NCI-H1417 treated with DMSO at 0.1 percent for 48 hours (cell line): ENCODE measurements at places on chromosomes 4 and X.

DNA sequence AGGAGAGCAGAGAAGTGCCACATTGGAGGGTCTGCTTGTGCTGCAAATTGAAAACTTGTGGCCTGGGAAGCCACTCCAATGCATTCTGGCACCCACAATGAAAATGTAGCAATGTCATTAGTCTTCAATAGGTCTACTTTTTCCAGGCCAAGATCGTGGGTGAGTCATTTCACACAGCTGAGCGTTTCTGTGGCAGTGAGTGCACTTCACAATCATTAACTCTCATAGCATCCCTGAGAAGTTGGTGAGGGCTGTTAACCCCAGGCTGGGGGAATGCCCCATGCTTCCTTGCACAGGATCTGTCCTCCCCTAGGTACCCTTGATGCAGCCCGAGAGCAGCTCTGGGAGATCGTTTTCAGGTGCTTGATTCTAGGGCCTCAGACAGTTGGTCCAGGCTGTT, 196.8 kb upstream of the ATP6AP2 start:
- DNase-seq, result no peak

DNA sequence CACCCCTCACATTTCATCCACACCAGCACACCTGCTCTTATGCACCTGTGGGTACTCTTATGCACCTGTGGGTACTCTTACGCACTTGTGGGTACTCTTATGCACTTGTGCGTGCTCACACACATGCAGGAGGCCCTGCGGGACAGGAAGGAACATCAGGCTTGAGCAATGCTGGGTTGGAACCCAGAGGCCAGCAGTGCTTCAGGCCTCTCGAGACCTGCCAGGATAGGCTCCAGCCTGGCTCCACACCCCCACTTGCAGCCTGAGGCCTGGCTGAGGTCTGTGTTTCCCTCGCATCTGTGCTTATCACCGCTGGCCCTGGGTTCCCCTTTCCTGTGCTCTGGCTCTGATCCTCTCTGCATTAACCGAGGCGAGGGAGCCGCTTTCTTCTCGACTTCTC, 34.7 kb downstream of the SORCS2 start:
- DNase-seq, result no peak

DNA sequence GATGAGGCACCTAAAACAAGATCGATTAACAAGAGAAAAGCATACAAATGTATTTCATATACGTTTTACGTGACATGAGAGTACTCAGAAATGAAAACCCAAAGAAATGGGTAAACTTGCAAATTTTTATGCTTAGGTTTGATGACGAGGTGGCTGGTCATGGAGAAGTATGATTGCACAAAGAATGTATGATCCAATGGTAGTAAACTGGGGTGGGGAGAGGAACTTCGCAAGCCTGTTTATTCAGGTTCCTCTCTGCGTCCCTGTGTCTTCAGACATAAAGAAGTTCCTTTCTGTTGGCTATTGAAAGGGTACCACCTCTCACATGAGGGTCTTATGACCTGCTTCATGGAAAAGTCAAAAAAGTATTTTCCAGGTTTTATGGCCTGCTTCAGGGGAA, 309.2 kb downstream of the BCOR start:
- no peak for DNase-seq

- no peak for DNase-seq
Observed at GRCh38 chr4:61995717-61996340, 795.7 kb downstream of the ADGRL3 start.

DNA sequence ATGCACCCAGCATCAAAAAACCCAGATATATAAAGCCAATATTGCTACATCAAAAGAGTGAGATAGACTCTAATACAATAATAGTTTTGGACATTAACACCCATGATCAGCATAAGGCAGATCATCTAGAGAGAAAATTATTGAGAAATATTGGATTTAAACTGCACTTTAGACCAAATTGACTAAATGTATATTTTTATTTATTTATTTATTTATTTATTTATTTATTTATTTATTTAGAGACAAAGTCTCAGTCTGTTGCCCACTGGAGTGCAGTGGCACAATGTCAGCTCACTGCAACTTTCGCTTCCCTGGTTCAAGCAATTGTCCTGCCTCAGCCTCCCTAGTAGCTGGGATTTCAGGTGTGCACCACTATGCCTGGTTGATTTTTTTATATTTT, 193.0 kb downstream of the KLHL4 start:
- DNase-seq, result no peak

DNA sequence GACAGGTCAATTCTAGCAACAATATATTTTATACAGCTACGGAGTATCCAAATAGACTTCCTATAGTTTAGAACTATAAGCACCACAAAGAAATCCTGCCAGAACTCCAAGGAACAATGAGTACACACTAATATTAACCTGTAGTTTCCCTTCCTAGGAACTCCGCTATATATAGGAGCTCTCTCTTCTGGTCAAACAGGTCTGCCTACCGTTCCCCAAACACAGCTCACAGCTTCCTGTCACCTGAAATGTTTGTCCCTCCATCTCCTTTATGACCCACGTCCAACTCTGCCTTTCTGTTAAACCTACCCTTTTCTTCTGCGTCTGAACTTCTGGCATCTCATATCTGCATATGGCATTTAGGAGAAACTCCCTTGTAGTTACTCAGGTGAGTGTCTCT, 10.5 kb upstream of the GJB1 start:
- DNase-seq, result no peak

- no peak for DNase-seq
Observed at GRCh38 chrX:136061696-136062095, 76.5 kb downstream of the SLC9A6 start.

GRCh38 chrX:146186540-146186939, 368.9 kb downstream of the SLITRK2 start:
- DNase-seq, result no peak

DNA sequence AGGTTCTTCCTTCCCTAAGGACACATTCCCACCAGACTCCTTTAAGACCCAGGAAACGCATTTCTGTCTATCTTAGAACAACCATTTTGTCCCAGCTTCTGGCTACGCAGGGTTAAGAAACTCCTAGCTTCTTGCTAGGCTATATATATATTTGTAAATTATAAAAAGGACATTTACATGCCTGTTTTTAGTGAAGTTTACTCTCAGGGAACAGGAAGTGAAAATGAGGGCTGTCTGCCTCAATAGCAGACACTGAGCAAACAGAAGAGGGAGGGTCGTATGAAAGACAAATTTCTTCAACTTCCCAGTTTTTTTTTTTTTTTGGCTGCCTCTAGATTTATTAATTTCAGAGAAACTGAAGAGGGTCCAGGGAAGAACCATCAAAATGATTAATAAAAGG, 9.3 kb upstream of the FRMPD3 start:
- DNase-seq, result no peak

- DNase-seq, result no peak
Observed at GRCh38 chr4:79638735-79639134, 230.7 kb upstream of the GK2 start.
